ENCODE measurements at places on chromosomes 11 and 22.

DNA sequence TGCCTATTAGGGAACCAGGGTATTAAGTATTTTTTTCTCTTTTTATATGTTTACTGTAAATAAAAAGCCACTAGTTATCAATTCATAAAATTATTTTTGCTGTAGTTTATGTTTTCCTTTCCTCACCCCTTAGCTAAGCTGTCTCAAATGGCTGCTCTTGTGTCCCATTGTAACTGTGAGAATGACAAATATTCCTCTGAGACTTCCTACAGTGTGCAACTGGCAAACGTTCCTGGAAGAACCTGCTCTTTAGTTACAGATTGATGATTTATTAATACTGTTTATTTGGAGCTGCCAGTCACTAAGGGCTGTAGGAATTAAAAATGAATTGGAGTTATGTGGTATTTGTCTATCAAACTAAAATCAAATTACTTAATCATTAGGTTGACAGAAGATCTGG lies 675.4 kb upstream of the ARHGAP42 start:
- DNase-seq = no peak

DNA sequence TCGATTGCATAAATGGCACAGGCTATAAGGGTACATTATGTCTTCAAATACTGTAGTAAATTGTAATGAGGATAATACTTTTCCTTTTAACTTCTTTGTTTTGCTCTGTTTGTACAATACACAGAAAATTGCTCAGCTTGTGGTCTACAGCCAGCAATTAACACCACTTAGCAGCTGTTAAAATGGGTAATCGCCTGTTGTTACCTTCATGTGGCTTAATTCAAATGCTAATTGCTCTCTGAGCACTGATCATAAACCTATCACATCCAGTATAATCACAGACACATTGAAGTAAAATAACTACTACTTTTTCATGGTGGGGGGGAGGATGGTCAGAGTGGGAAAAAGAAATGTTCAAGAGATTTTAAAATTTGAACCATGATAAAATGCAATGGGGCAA lies 1164.1 kb upstream of the CNTN5 start:
- DNase-seq = no peak

- DNase-seq = no peak
Observed at GRCh38 chr11:22478169-22478568, 140.0 kb downstream of the SLC17A6 start.

DNA sequence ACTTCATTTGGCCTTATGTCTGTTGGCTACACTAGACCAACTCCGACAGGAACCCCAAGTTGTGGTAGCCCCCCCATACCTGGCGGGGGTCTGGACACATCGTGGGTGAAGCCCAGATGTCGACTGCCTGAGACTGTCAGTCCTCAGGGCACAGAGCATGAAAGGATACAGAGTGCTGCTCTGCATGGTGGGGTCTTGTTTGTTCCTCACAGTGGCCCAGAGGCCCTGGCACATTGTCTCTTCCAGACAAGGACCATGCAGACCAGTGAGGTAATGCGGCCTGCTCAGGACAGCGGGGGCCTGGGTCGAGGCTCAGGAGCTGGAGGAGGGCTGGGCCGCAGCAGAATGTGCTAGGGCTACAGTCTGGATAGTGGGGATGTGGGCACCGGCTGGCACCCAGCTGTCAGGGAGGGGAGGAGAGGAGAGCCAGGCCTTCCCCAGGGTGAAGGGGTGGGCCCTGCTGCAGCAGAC lies 14.6 kb downstream of the CAPN5 start:
- DNase-seq = no peak

- DNase-seq = no peak
Observed at GRCh38 chr11:79045800-79046304, 395.0 kb downstream of the TENM4 start.

Data from OCI-M1 (cell line).